Activated CD8-positive, alpha-beta memory T cell treated with anti-CD3 and anti-CD28 coated beads for 1 hour (primary cell): ENCODE measurements at places on chromosomes 7 and 10.

GRCh38 chr10:131926743-131927595, 26.2 kb downstream of the PPP2R2D start:
- no peak for DNase-seq

DNA sequence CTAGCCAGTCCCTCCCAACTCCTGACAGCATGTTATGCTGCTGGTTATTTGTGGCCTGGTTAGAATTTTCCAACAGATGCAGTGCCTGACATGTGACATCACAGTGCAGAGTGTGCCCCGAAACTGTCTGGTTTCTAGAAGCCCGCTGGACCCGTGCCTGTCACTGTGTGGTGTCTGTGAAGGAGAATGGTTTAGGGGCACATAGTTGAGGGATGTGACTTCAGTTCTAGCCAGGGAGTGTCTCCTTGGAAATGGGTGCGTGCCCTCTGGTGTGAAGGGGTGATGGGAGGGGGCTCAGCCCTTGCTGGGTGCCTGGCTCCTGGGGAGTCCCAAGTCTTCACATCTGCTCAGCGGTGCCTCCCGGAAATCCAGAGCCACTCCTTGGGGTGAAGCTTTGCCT, 303.6 kb downstream of the GLRX3 start:
- no peak for DNase-seq

GRCh38 chr10:108375691-108376090, 1211.2 kb upstream of the SORCS1 start:
- no peak for DNase-seq

GRCh38 chr7:33845991-33846509, 59.3 kb upstream of the BMPER start:
- DNase-seq: no peak

DNA sequence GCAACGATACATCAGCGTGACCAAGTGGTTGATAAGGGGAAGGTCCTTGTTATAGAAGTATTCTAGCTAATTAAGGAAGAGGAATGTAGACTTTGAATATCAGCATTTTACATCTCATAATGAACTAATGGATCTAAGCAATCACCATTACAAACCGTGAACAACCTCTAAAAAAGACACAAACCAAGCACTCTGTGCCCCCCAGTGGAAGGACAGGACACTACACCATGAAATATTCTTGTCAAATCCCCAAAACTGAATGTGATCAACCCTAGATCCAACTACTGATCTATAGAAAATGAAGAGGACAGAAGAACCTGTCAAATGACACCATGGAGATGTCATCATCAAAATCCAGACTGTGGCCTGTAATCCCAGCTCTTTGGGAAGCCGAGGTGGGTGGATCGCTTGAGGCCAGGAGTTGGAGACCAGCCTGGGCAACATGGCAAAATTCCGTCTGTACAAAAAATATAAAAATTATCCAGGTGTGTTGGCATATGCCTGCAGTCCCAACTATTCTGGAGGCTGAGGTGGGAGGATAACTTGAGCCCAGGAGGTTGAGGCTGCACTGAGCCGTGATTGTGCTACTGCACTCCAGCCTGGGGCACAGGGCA, 111.3 kb upstream of the CARD11 start:
- peak; percentile 20 for DNase-seq

DNA sequence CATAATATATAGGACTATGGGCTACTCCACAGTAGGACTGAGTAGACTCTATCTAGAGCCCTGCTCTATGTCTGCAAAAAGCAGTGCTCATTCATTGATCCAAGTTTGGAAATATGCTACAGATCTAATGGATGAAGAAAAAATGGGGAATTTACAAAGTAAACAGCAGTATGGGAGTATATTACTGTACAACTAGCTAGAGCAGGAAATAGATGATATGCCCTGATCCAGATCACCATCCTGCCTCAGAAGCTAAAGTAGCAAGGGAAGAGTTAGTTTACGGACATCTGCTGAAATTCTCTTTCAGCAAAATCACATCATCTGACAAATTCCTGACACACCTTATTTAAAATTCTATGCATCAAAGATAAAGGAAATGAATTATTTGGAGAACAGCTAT, 168.2 kb upstream of the SEMA3A start:
- DNase-seq: no peak
